ENCODE measurements at places on chromosomes 12 and 14. TPM values are rescaled to one million over a fixed set of nuclear protein-coding genes. Genes with fewer than 3 reads are reported as not detected.

GRCh38 chr14:35503646-35504045 lies 30.3 kb upstream of the INSM2 start:
- no peak for DNase-seq

GRCh38 chr14:36844443-36845195 lies 183.0 kb downstream of the PAX9 start:
- DNase-seq: no peak

DNA sequence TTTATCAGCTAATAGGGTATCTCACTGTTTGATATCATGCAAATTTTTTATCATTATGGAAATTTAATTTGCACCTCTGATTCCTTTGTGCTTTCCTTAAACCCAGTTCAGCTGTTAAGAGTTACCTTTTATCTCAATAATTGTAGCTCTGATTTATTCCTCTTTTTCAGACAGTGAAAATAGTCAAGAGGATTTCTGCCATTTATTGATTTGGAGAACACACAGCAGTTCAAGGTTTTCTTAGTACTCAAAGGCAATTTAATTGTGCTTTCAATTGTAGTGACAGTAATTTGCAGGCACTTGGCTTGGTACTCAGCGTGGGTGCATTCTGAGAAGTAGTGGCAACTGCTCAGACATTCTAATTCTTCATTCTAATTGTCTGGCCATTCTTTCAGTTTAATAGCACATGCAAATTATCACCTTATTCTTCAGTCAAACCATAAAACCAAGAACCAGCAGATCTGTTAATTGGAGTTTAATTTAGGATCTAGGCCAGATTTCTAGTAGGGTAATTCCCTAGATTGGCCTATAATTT lies 709.3 kb downstream of the RPS29 start:
- DNase-seq: no peak

The ZNF839 gene
- 11.4 TPM for total RNA-seq

The ERP27 gene
- total RNA-seq: 1.0 TPM

GRCh38 chr14:75344411-75344810 lies 65.8 kb downstream of the FOS start:
- no peak for DNase-seq

DNA sequence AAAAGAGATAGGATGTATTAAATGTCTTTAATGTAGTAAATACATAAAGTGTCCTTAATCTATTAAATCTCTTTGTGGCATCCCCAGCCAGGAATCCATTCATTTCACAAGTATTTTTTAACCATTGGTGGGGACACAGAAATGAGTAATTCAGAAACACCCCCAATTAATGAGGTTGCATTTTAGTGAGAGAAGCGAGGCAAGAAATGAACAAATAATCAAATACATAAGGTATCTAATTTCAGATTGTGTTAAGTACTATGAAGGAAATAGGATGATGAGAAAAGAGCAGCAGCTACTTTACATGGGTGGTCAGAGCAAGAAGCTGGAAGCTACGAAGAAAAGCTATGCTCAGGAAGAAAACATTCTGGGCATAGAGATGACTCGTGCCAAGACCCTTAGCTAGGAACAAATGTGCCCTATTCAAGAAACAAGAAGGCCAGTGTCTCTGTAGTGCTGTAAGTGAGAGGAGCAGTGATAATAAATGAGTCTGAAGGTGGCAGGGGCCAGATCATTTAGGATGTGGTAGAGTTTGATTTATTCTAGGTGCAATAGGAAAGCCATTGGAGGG lies 60.5 kb upstream of the IGF1 start:
- no peak for DNase-seq

GRCh38 chr14:59333668-59334067 lies 131.5 kb downstream of the GPR135 start:
- no peak for DNase-seq

The PCED1B gene
- total RNA-seq: 1.0 TPM

GRCh38 chr12:52347551-52348510 lies 19.4 kb downstream of the KRT85 start:
- DNase-seq: no peak

All from left colon (tissue), 2 donors.